ENCODE measurements at places on chromosomes 11 and 22.

DNA sequence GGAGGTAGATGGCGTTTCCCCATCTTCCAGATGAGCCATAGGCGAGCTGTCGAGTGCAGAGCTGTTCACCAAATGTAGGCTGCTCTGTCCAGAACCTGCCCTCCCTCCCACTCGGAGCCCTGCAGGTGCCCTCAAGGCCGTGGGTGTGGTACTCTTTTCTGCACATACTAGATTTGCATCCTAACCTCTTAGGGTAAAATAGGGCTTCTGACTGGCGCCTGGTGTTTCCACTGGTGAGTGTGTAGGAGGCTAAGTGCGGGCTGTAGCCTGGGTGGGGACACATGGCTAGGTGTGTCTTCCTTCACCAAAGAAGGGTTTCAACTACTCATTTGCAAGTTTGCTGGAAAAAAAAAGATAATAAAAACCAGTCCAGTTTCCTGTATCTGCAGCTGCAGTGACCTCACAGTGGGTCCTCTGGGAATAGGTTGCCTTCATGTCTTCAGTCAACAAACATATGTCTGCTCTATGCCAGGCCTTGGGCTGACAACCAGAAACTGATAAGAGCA lies 8.5 kb downstream of the BIK start:
- DNase-seq: no peak

- DNase-seq: no peak
These were observed 24.5 kb upstream of the GUCY1A2 start for GRCh38 chr11:107042748-107043147.

- no peak for DNase-seq
These were observed 7.0 kb upstream of the CEP126 start for GRCh38 chr11:101907815-101908214.

DNA sequence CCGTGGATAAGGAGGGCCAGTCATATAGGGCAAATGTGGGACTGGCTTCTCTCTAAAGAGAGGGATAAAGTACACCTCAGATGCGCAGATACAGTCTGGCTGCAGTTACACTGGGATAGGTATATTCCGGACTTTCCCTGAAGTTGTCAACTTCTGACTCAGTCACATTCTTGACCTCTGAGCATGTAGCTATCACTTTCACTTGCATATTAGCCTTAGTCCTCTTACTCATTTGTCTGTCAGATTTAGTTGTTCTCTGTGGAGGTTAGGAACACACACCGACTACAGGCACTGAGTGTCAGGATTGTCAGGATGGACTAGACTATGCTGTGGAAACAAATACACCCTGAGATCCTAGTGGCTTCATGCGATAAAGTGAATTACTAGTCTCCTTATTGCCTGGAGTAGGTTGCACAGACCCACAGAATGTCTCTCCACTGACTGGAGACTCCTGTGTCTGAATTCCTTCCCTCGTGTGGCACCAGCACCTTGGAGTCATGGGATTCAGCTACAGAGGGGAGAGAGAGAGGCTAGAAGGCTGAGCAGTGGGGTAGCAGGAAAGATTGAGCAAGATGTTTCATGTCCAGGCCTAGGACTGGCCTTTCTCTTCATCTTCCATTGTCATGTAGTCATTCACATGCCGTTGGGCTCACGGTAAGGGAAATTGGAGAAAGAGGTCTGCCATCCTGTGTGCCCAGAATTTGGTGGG lies 654.3 kb downstream of the NTM start:
- DNase-seq: no peak

DNA sequence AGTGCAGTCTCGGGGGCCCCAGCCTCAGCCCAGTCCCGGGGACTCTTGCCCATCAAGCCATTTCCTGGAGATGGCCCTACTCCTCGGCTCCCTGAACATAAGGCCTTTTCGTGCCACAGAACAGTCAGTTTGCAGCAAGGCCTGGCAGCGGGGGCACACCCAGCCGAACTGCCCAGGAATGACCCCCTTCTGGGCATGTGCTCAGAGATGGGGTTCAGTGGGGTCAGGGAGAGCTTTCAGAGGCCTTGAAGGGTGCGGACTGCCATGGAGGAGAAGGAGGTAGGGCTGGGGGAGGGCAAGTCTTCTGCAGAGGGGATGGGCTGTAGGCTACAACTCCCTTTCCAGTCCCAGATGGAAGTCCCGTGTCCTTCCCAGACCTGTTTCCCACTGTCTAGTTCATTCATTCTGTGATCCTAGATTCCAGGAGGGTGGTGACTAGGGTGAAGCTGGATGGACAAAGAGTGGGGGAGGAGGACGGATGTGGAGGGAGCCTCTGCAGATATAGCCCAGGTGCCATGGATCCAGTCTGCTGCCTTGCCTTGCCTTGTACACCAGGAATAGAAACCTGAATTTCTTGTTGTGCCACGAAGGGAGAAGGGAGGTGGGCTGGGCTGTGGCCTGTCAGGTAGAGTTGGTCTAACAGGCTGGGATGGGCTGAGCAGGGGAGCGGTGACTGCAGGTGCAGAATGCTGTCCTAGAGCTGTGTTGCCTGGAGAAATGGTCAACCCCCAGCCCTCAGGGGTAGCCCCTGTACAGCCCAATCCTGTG lies 14.2 kb upstream of the OMP start:
- no peak for DNase-seq

Measured in NCI-H1417 treated with DMSO at 0.1 percent for 48 hours (cell line).